ENCODE measurements at places on chromosomes 4 and X.

DNA sequence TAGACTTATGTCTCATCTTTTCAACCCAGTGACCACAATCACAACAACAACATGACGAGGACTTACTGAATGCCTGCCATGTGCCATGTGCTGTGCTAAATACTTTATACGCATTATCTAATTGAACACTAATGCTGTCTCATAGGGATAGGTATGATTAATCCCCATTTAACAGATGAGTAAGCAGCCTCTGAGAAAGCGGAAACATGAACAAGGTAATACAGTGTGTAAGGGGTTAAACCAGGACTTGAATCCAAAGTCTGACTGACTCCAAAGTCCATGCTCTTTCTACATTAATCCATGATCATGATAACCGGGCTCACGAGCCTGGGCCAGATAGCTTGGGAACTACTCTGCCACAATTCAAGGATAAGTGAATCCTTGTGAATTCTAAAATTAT, 105.3 kb upstream of the MBNL3 start:
- no peak for DNase-seq

DNA sequence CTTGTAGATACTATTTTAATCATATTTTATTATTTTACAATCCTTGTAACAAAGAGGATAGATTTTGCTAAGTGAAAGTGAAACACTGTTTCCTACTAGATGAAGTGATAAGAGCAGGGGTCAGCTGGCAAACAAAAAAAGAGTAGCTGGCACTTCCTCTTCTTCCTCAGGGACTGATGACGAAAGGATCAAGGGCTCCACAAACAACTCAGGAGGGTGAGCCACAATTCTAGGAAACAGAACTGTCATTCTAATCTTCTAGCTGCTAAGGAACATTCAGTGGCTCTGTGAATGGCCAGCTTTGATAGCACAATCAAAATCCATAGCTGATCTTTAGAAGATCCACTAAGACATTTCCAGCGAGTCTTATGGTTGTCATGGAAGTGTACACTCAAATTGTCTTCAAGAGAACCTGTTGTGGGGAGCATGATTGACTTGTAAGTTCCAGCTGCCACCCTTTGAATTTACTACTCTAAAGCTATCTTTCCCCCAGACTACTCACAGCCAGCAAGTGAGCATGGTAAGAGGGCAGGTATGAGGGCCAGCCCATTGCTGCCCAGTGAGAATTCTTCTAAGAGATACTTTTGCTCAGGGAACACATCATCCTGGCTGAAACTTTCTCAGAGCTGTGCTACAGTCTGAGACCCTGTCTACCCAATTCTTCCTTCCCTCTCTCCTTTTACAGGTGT, 275.7 kb upstream of the RASGEF1B start:
- no peak for DNase-seq

- DNase-seq: no peak
Measured at GRCh38 chr4:183242291-183242690, 77.8 kb downstream of the CLDN22 start.

- no peak for DNase-seq
Measured at GRCh38 chr4:93384887-93385286, 443.7 kb upstream of the ATOH1 start.

GRCh38 chr4:57117491-57117890, 7.3 kb upstream of the IGFBP7 start:
- DNase-seq: no peak

- DNase-seq: no peak
Measured at GRCh38 chrX:13764281-13764680, 29.7 kb downstream of the OFD1 start.

GRCh38 chr4:129972257-129972656, 876.3 kb downstream of the C4orf33 start:
- DNase-seq: no peak
